ENCODE measurements at places on chromosomes 7 and 10. TPM values are rescaled to one million over a fixed set of nuclear protein-coding genes. Genes with fewer than 3 reads are reported as not detected.

GRCh38 chr7:82961240-82961639 is 201.4 kb downstream of the PCLO start:
- no peak for DNase-seq

- DNase-seq, result peak; percentile 59
Observed at GRCh38 chr7:100088095-100088620, 611 bp upstream of the COPS6 start.

- DNase-seq, result no peak
Observed at GRCh38 chr7:140061607-140061930, 1.2 kb downstream of the PARP12 start.

Gene ZNF746
- total RNA-seq, result 25.6 TPM

DNA sequence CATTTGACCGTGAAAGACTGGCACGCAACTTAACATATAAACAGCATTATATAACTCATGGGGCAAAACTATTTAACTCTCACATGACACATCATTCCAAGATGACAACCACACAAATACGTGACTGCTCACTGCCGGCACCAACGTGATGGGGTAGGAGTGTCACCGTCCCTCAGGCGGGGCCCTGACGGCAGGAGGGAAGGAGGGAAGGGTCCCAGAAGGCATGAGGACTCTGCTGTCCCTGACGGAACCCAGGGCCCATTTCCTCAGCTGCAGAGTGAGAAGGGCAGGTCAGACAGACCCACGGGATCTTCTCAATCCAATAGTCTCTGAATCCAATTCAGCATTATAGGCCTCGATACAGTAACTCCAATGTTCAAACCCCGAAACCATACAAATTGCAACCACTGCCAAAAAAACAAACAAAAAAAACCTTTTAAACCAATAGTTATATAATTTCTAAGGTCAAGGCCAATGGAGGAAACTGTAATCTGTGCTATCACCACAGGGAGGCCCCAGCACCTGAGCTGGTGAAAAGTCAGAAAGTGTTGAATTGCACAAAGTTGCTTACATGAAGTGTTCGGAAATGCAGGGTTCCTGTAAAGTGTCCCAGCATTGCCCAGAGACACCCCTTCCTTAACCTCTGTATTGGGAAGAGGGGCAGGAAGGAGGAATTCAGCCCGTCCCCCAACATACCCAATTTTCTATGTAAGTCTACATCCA is 137.4 kb downstream of the TNS3 start:
- DNase-seq, result peak; percentile 83

DNA sequence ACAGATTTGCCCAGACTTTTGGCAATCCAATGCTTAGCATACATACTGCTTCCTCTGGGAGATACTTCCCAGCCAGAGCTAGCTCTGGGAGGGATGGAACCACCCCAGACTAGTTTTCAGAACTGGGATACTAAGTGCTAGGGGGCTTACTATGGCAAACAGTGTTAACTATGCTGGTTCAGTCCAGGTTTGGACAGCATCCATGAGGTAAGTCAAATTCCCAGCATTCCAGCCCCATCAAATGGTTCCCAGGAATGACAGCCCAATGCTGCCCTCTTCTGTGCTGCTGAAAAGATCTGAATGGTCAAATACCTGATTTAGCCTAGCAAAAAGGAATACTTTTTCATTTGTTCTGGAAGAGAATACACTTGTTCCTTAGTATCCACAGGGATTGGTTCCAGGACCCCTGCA is 141.7 kb upstream of the CCDC6 start:
- no peak for DNase-seq

- no peak for DNase-seq
Observed at GRCh38 chr7:70436790-70437350, 695.1 kb upstream of the GALNT17 start.

Gene LRRD1
- total RNA-seq, result not detected

- no peak for DNase-seq
Observed at GRCh38 chr10:56881218-56881617, 520.2 kb upstream of the ZWINT start.

GRCh38 chr7:122974229-122974628 is 21.3 kb downstream of the TAS2R16 start:
- DNase-seq, result no peak

Gene VDAC2
- total RNA-seq, result 128 TPM

GRCh38 chr7:74599244-74599643 is 58.3 kb upstream of the GTF2I start:
- no peak for DNase-seq

- no peak for DNase-seq
Observed at GRCh38 chr7:112765105-112765504, 25.1 kb downstream of the TMEM168 start.

GRCh38 chr7:31203551-31203950 is 137.0 kb downstream of the NEUROD6 start:
- no peak for DNase-seq

Gene INMT
- not detected for total RNA-seq

- no peak for DNase-seq
Observed at GRCh38 chr7:79118143-79118542, 335.3 kb downstream of the MAGI2 start.

- DNase-seq, result no peak
Observed at GRCh38 chr10:91022390-91022789, 101.5 kb upstream of the ANKRD1 start.

Gene DENND2A
- total RNA-seq, result not detected

GRCh38 chr7:96179341-96179740 is 142.6 kb downstream of the SLC25A13 start:
- DNase-seq, result no peak

- no peak for DNase-seq
Observed at GRCh38 chr10:45548068-45548467, 124.5 kb downstream of the ZFAND4 start.

- DNase-seq, result no peak
Observed at GRCh38 chr7:156642306-156643045, 1.9 kb downstream of the RNF32 start.

Gene C10orf71
- not detected for total RNA-seq

DNA sequence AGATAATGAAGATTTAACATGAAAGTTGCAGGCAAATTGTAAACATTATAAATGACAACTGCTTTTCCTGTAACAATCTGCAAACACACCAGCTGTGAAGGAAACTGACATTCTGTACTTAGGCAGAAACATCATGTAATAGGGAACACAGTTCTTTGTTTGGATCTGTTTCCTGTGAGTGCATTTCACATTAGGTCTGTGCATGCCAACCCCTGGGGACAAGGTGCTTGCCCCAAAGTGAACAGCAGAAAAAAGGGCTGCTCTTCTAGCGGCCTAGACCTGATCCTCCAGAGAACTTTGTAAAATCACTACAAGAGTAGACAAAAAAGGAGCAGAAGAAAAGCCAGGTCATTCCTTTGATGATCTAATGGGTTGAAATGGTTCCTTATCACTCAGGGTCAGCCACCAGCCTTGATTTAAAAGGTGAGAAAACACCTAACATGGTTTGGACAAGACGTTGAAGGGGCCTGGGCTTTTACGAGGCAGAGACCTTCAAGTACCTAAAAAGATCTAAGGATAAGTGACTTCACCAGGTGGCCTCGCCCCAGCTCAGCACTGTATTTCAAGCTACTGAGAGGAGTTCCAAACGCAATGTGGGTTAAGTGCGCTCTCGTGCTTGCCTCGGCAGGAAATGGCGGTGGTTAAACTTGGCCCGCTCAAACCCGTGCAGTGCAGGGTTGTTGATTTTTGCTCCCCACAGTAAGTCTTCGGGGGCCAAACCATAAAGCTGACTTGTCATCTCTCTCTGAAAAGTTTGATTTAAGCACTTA is 249.7 kb downstream of the CREB5 start:
- no peak for DNase-seq

DNA sequence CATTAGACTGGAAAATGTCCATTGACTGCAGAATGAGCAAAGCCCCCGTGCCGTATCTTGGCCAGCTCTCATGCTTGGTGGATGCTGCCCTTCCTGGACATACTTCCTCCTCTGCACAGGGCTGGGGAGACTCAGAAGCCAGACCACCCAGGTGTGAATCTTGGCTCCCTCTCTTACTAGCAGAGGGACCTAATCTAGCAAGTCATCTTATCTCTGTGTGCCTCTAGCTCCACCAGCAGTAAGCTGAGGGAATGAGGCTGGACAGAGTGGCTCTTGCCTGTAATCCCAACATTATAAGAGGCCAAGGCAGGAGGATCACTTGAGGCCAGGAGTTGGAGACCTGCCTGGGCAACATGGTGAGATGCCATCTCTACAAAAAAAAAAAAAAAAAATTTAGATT is 173.8 kb upstream of the GHITM start:
- no peak for DNase-seq

DNA sequence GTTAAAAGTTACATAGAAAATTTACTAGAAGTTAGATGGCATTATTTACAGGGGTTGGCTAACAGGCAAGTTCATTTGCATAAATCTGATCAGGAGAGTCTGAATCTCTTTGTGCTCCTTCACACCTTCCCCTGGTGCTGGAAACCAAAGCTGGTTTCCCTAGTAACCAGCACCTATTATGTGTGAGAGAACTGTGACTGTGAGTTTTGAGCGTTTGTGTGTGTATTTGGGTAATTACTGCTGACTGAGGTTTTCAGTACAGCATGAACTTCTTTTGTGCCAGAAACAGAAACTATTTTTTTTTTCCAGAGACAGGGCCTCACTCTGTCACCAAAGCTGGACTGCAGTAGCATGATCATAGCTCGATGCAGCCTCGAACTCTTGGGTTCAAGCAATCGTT is 10.3 kb upstream of the IFIT1B start:
- no peak for DNase-seq

Gene HBP1
- total RNA-seq, result 55.6 TPM

DNA sequence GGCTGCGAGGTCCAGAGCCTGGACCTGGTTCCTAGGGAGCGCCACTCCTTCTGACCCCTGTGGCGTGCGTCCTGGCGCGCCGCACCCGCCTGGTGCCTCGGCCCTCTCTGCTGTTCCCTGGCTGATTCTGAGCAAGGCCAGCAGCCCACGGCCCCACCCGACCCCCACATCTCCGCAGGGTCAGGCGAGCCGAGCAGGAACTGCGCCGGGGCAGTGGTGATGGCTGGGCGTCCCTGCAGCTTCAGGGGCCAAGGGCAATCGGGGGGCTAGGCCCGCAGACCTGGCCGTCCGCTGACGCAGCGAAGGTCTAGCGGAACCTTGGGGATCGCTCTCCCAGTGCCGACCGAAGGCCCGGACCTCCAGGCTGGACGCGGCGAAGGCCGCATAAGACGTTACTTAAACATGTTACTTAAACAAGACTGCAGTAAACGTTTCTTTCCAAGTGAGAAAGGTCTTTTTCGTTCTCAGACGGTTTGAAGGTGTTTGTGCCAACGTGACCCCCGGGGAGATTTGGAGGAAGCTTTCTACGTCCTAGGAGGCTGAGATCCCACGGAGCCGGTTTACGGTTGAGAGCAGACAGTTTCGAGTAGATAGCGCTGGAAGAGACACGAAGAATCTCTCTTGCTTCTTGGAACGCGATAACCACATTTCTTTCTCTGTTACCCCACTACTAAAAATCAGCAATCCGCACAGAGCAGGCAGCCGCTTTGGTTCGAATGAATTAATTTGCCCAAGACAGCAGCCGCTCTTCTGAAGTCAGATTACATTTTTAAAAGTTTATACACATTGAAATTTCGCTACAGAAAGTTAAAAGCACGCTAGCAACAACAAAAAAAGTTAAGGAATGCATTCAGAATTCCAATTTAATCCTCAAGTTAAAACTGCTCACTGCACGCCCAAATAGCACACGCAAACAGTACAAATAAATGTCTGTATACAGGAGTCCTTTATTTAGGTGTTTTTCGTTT is 4.9 kb upstream of the NKX2-3 start:
- DNase-seq, result no peak

Gene OR2A14
- not detected for total RNA-seq

DNA sequence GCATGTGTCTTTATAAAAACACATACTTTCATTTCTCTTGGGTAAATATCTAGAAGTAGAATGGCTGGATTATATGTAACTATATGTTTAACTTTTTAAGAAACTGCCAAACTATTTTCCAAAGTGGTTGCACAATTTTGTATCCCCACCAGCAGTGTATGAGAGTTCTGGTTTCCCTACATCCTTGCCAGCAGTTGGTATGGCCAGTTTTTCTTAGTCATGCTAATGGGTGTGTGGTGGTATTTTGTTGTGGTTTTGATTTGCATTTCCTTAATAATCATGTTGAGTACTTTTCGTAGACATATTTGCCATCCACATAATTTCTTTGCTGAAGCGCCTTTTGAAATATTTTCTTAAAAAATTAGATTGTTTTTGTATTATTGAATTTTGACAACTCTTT is 60.3 kb downstream of the NEUROG3 start:
- DNase-seq, result no peak

DNA sequence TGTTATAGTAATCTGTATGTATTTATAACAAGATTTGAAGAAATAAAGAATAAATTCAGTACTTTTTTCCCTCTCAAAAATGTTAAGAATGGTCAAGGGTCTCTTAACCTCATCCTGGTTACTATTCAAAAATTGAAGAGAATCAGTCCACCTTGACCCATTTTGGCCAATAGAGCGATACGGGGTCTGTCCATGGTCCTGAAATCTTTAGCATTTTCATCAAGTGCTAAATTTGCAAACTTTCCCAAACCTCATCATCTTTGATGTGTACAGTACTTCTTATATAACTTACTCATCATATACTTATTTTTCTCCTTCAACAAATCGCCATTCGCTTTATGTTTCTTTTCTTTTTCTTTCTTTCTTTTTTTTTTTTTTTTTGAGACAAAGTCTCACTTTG is 23.6 kb downstream of the TMEM178B start:
- peak; percentile 65 for DNase-seq

All from Karpas-422 (cell line).